ENCODE measurements at places on chromosomes 3 and 15.

DNA sequence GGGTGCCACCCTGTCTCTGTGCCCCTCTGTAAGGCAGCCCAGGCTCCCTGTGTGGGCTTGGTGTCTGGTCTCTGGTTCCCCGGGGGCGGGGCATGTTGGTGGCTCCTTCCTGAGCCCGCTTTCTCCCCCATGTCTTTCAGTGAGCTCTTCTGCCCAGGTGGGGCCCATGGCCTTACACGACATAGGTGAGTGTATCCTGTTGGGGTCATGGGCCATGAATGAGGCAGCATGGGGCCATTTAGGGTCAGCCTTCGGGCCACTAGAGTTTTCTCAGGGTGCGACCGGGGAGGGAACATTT, 195.1 kb downstream of the UBE3A start:
- no peak for DNase-seq

DNA sequence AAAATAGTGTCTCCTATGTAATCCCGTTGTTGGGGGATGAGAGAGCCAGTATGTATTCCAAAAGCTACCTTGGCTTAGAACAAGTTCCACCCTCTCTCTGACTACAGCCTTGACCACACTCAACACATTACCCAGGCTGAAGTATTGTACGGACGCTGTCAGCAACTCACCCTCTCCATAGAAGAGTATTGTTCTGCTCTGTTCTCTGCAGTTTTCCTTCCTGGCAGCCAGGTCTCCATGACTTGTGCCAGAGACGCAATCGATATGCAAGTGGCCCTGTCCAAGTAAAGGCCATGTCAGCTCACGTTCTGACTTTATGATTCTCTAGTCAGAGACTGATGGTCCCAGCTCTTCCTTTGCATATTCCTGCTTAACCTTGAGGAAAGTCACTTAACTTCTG, 164.1 kb upstream of the SLCO3A1 start:
- no peak for DNase-seq

DNA sequence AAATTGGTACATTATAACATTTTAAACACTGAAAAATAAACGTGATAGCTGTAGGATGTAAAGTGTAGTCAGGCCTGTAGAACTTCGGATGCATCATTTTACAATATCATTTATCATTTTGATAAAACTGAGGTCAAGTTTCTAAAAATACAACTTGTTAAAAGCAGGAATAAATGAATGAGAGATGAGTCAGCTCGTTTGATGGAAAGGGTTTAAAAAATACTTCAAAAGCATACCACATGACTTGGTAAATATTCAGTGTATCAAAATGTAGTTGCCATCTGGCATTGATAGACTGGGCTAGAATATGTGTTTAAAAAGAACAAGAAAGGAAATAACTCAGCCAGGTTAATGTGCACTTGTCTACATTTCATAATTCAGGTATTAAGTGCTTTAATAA, 357.0 kb downstream of the TIGIT start:
- no peak for DNase-seq

- DNase-seq: no peak
Observed at GRCh38 chr3:6168256-6168655, 692.7 kb upstream of the GRM7 start.

- no peak for DNase-seq
Observed at GRCh38 chr15:74179983-74180880, 6.7 kb downstream of the ISLR start.

DNA sequence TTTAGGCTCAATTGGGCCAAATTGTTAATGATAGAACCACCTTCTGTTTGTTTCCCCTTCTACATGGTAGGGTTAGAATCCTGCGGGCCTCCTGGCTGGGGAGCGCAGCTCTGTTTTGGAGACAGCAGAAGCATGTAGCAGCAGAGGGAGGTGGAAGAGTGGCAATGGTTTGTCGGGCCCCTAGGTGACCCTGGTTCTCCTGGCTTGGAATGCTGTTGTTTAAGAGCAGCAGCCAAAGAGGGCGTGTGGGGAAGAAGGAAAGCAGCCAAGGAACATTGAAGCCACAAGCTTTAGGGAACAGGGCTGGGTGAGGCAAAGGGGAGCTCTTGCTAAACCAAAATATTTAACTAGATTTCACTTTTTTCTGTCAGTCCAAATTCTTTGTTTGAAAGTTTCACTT, 213.7 kb upstream of the NR2E3 start:
- no peak for DNase-seq

- DNase-seq: no peak
Observed at GRCh38 chr15:101543926-101544612, 54.6 kb upstream of the PCSK6 start.

- DNase-seq: no peak
Observed at GRCh38 chr3:179973931-179974361, 62.8 kb downstream of the PEX5L start.

- no peak for DNase-seq
Observed at GRCh38 chr3:43106293-43106628, 382 bp upstream of the POMGNT2 start.

GRCh38 chr15:40369971-40370370, 12.0 kb downstream of the DISP2 start:
- DNase-seq: no peak

DNA sequence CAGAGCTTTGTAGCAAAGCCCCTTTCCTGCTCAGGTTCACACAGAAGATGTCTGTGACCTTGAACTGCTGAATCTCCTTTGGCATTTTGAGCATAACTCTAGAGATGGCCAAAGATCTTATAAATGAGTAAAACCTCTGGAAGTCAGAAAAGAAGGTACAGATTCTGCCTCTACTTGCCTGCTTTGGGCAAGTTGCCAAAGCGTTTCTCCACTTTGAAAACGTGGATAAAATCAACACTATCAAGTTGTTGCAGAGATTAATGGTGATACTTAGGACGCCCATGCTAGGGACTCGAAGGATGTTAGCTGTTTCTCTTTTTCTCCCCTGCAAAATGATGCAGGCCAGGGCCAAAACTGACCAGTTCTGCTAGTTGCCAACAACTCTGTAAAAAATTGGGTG, 68.0 kb upstream of the CMTM7 start:
- DNase-seq: no peak
